ENCODE measurements at places on chromosomes 16 and 17.

- no peak for DNase-seq
Measured at GRCh38 chr17:74803388-74803930, 27.3 kb upstream of the NAT9 start.

- peak; percentile 68 for DNase-seq
Measured at GRCh38 chr16:89246903-89247733, 29.6 kb downstream of the ZNF778 start.

DNA sequence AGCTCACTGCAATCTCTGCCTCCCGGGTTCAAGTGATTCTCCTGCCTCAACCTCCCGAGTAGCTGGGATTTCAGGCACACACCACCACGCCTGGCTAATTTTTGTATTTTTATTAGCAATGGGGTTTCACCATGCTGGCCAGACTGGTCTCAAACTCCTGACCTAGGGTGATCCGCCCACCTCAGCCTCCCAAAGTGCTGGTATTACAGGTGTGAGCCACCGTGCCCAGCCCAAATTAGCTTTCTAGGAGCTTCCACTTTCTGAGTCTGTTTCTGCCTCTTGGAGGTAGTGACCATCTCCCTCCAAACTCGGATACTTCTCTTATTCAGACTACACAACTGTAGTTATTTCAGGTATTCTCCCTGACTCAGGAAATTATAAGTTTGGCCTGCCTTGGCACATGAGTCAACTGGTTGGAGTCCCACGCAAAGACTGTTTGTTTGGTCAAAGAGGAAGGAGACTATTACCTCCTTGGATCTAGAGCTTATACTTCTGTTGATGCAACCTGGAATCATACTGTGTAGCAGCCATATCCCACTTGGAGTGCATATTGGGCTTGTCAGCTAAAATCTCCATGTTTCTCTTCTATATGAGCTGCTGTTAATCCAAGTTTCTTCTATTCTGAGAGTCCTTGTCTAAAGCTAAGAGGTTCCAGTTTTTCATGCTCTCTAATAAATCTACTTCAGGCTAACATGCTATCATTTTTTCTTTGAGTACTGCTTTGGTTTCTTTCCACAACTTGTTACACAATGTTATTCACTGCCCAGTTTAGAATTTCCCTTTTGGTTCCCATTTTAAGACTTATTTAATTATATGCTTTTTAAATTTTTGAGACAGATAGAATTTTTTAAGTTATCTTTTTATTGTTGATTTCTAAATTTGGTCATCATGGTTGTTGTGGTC, 7.5 kb downstream of the IL4R start:
- DNase-seq = peak; percentile 43

- no peak for DNase-seq
Measured at GRCh38 chr17:36989173-36989572, 40.4 kb downstream of the AATF start.

DNA sequence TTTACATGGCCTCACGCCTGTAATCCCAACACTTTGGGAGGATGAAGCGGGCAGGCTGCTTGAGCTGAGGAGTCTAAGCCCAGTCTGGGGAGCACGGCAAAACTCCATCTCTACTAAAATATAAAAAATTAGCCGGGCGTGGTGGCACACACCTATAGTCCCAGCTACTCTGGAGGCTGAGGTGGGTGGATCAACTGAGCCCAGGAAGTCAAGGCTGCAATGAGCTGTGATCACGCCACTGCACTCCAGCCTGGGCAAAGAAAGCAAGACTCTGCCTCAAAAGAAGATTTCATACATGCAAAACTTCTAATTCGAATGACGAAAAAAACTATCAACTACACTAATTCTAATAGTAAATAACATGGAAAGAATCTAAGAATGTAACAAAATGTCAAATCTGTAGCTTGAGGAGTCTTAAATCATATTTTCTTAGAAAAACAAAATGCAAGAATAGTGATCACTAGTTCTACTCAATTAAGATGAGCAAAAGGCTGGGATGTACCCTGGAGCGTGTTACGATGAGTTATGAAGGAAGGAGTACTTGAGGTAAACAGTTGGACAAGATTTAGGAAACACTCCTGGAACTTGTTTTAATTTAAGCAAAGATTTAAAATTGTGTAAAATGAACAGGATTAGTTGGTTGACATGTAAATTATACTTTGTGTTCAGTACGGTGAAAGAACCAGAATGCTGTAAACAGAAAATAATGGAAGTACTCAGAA, 20.7 kb downstream of the YWHAE start:
- DNase-seq = no peak

DNA sequence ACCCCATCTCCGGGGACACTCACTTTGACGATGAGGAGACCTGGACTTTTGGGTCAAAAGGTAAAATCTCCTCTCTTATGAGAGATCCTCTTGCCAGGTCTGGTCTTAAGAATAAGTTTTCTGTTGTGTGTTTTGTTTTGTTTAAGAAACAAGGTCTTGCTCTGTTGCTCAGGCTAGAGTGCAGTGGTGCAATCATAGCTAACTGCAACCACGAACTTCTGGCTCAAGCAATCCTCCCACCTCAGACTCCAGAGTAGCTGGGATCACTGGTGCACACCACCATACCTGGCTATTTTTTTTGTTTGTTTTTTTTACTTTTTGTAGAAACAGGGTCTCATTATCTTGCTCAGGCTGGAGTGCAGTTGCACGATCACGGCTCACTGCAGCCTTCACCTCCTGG, 4.1 kb downstream of the MMP25 start:
- no peak for DNase-seq

DNA sequence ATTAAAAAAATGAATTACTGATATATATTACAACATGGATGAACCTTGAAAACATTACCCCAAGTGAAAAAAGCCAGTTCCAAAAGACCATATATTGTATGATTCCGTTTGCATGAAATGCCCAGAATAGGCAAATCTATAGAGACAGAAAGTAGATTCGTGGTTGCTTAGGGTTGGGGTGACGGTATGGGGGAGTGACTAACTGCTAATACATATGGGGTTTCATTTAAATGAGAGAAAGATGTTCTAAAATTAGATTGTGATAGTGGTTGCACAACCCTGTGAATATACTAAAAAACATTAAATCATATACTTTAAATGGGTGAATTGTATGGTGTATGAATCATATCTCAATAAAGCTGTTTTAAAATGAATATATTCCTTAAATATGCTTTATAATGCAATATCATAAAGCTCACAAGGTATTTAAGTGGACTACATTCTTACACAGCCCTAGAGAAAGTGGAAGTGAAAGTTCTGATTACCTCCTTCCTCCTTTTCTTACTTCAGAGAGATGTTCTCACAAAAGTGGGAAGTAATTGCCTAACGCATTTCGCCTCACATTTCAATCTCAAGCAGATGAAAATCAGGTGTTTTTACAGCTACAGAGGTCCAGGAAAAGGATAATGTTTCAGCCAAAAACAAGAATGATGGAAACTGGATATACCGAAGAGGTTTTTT, 142.7 kb upstream of the GNAO1 start:
- DNase-seq = no peak

DNA sequence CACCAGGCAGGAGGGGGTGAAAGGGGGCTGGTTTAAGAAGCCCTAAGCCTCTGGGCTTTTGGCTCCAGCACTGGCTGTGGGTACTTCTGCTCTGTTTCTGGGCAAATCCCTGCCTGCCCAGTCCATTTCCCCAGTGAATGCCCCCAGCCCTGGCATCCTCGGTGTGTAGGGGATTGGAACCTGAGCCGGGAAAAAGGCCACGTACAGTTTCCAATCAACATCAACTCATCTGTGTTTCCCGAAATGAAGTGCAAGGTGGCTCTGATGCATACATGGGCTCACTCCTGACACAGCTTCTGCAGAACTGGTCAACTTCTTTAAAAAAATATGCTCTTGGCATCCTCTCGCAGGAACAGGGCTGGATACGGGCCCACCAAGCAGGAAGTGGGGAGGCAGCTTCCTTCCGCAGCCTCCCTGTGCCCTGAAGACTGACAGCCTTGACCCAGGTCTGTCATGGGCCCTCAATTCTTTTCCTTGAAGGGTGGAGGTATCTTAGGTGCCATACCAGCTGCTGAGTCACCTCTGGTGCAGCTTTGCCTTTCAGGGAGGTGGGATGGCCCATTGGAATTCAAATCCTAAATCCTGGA, 73.3 kb downstream of the N4BP1 start:
- DNase-seq = peak; percentile 45

- DNase-seq = no peak
Measured at GRCh38 chr16:85836706-85837582, 37.4 kb downstream of the COX4I1 start.

- no peak for DNase-seq
Measured at GRCh38 chr16:29806099-29806579, at the start of gene MAZ. Gene MAZ (plus strand): TSS chr16:29806529. CDS start chr16:29806702, 173 bp downstream.

GRCh38 chr16:56246051-56246817, 54.9 kb downstream of the GNAO1 start:
- peak; percentile 10 for DNase-seq

- no peak for DNase-seq
Measured at GRCh38 chr16:28526201-28527099, 12.3 kb downstream of the NUPR1 start.

GRCh38 chr16:4175849-4176248, 59.6 kb upstream of the ADCY9 start:
- peak; percentile 13 for DNase-seq

- DNase-seq = peak; percentile 30
Measured at GRCh38 chr17:78665952-78666920, 89.0 kb upstream of the DNAH17 start.
